ENCODE measurements at places on chromosomes 2 and 18. TPM values are rescaled to one million over a fixed set of nuclear protein-coding genes. Genes with fewer than 3 reads are reported as not detected.

The BOD1L2 gene
- not detected for total RNA-seq

DNA sequence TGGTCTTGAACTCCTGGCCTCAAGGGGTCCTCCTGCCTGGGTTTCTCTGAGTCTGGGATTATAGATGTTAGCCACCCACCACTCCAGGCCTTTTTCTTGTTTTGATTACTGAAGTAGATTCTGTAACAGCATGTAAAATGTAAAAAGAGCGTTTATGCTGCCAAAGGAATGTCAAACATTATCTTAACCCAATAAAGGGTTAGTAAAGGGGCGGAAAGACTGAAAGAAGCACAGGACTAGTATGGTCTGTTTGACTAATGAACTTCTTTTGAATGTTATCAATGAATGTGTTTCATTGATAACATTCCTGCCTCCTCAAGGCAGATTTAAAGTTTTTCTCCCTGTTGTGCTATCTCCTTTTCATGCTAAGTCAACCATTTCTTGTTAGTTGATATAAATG, 29.4 kb downstream of the GPD2 start:
- no peak for DNase-seq

The SEMA4C gene
- 37.9 TPM for total RNA-seq

DNA sequence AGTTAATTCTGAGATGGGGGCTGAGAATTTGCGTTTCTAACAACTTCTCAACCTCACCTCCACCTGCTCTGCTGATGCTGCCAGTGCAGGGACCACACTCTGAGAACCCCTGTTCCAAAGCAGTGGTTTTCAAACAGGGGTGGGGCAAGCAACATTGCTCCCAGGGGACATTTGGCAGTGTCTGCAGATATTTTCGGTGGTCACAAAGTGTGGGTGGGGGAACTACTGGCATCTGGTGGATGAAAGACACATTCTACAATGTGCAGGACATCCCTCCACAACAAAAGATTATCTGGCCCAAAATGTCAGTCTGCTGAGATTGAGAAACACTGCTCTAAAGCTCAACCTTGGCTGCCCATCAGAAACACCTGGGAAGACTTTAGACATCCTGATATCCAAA, 188.7 kb upstream of the SATB2 start:
- no peak for DNase-seq

The RPL37A gene
- 1,405 TPM for total RNA-seq

The NAT8 gene
- total RNA-seq = not detected

DNA sequence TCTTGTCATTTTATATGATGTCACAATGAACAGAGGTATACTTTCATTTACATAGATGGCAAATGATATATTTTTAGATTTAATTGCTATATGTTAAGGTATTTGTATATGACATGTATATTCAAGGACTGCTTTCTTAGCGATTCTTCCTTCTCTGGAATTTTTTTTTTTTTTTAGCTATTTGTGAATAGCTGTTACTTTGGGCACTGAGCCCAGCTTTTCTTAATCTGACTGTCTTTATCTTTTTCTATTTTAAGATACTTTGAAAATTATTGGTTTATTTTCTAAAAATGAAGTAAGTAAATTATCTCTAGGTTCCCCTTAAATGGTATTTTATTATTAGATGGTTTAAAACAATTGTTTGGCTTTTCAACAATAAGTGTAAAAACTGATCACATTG, 4.0 kb upstream of the GLS start:
- DNase-seq = no peak

The AGXT gene
- not detected for total RNA-seq

GRCh38 chr2:237527233-237527632, 39.1 kb upstream of the PRLH start:
- DNase-seq = no peak

GRCh38 chr2:159468257-159468656, 148.1 kb downstream of the BAZ2B start:
- DNase-seq = no peak

DNA sequence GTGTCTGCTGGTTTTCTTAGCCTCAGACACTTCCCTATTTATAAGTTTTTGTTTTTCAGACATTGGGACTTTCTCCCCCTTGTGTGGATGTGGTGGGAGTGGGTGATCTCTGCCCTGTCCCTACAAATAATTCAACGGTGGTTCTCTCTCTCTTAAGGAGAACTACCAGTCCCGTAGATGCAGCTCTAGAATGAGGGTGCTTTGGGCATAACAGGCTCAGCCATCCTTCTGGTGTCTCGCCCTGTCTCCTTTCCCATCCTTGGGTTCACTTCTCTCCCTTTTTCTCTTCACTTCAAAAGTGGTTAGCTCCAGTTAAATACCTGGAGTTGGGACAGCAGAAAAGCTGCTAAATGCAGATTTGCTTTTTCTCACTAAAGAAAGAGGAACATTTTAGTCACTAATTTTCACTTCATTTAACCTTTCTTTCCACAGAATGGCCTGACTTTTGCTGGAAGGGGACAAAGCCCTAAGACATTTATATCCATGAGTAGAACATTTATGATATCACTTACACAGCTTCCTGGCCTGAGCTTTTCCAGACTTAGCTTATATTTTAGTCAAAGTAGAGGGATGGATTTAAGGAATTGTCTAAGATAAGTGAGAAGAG, 121.2 kb upstream of the CXCR4 start:
- DNase-seq = no peak

DNA sequence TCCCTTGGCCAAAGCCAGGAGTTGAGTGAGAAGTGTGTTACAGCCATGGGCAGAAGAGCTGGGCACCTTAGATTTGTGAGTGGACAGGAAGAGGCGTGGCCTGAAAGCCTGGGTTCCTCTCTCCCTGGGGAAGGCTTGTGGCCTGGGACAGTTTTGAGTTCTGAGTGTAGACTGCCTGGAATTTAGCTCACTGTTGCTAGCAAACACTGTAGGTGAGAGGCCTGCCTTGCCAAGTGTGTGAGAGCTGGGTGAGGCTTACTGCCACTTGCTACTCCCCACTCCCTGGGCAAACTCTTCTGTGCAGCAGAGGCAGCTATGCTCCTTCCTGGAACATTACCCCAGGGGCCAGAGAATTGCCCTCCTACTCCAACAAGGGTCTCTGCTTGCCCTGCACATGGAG, 150.0 kb upstream of the GALNT5 start:
- DNase-seq = no peak

DNA sequence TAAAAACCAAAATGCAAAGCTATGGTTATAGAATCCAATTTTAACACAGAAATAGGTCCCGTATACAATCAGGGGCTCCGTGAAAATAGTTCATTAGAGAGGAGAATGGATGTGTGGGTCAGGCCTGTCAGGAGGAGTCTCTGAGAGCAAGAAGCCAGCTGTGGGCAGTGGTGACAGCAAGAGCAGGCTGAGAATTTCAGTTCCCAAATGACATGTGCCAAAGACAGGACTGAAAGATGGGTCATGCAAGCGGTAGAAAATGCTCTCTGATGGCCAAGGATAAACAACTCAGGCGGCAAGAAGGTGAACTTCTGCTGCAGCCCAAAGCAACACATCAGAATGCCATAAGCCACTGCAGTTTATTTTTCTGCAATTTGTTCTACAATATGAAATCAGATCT, 100.4 kb downstream of the CCDC141 start:
- DNase-seq = no peak

The GBX2 gene
- 39.2 TPM for total RNA-seq

The SIX2 gene
- total RNA-seq = not detected

DNA sequence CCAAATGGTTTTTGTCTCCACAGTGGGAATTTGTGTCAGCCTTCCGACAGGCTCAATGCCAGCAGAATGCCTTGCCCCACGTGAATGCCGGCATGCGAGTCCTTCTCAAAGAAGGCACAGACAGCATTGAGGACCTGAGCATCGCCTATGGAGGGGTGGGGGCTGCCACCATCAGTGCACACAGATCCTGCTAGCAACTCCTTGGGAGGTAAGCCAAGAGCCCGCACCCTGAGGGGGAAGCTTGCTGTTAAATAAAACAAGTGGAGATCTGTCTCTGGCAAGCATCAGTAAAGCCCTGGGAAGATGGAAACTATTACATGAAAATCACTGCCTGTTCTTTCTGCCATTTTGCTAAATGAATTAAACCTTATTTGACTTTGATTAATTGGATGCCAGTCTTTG, 67.5 kb upstream of the BZW1 start:
- DNase-seq = peak; percentile 57

The EDAR gene
- not detected for total RNA-seq

DNA sequence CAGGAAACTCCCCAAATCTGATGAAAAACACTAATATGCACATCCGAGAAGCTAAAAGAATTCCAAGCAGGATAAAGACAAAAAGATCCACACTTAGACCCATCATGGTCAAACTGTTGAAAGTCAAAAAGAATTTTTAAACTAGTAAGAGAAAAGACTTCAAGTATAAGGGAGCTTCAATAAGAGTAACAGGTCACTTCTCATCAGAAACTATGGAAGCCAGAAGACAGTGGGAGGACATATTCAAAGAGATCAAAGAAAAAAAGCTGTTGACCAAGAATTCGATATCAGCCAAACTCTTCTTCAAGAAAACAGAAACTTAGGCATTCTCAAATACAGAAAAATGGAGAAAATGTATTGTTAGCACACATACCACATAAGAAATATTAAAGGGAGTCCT, 50.4 kb downstream of the ZC3H8 start:
- DNase-seq = peak; percentile 3

The LAMA3 gene
- total RNA-seq = 0.43 TPM

GRCh38 chr2:118942031-118942430, at the start of gene MARCO:
Gene MARCO, plus strand, starts transcription at chr2:118942194. Its CDS starts 107 bp downstream, at chr2:118942301.
- DNase-seq = no peak

DNA sequence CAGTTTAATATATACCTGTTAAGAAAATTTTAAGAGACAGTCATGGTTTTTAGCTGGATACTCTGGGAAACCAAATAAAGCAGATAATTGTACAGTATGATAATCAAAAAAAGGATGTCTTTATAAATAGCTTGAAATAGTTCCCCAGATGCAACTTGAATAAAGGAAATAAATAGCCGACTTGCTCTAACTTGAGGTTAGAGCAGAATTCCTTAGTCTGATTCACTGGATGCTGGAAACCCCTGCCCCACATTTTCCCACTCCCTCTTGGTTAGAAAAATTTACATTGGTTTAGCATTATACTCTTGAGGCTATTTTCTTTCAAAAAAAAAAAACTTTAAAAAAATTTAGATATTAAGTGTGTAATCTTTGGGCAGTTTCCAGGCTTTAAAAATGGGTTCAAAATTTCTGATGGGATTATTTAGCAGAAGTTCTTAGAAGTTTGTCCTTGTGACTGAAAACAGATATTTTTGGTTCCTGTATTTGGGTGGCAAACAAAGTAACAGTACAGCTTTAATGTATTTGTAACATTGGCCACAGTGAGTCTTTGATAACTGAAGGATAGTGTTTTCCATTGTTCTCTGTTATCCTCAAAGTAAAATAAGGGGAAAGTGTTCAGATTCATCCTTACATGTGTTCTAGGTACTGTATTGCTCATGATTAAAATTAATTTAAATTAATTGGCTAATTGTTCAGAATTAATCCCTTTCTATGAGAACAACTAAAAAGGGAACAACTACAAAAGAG, 39.6 kb downstream of the ITGAV start:
- no peak for DNase-seq

DNA sequence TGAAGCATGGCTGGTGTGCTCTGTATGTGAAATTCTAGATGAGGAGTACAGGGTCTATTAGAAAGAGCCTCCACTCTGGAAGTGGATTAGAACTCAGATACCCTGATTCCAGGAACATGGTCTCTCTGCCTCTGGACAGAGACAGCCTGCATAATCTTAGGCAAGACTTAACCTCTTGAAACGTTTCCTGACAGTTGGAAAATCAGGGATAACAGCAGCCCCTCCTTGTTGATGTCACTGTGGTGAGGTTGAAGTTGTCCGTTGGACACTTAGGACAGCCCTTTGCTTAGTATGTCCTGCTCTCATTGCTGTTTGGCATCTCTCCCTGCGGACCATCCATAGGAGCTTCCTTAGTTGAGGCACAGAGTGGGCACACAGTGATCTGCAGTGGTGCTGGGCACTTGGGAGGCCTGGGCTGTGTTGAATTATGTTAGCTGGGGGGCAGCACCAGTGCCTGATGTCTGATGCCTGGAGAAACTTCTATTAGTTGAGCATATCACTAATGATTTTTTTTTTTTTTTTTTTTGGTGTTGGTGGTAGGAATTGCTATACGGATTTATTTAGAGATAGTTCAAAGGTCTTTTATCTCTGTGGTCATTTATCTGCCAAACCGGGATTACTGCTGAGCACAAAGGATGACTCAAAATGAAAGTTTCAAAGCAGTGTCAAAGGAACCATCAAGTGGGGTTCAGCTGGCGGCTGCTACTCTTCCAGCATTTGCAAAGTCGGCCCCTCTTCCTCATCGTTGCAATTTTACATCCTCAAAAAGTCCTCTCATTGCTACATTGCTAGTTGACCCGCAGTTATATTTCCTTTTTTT, 28.8 kb downstream of the SETBP1 start:
- no peak for DNase-seq

GRCh38 chr18:48931680-48932461, 18.9 kb downstream of the SMAD7 start:
- DNase-seq = peak; percentile 36

The RAB6C gene
- not detected for total RNA-seq

GRCh38 chr2:137677466-137677865, 286.8 kb upstream of the HNMT start:
- DNase-seq = no peak

DNA sequence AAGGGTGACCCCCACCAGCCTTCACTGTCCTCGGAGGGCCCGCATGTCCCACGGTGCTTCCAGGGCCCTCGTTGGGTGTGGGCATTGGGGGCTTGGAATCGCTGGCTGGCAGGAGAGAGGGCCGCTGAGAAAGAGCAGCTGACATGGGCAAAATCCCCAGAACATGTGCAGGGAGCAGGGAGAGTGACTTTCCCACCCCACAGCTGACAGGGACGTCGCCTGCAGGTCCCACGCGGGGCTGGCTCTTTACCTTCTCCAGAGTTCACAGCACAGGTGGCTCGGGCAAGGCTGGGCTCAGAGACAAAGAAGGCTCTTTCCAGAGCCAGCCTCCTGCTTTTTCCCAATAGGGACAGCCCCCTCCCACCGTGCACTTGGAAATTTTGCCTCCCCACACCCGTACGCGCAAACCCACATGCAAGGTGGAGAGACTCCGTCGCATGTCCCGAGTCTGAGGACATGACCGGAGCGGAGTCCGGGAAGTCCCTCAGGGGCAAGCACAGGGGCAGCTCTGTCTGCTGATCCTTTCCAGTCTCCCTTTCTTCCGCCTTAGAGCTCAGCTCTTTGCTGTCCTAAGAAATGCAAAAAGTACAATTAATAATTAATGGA, 370.2 kb upstream of the MYT1L start:
- no peak for DNase-seq

The TRIM43 gene
- 6.3 TPM for total RNA-seq

The IL18R1 gene
- not detected for total RNA-seq
